Mucosa of gallbladder (tissue), 1 donor: ENCODE measurements at places on chromosomes 1 and 21. TPM values are rescaled to one million over a fixed set of nuclear protein-coding genes. Genes with fewer than 3 reads are reported as not detected.

DNA sequence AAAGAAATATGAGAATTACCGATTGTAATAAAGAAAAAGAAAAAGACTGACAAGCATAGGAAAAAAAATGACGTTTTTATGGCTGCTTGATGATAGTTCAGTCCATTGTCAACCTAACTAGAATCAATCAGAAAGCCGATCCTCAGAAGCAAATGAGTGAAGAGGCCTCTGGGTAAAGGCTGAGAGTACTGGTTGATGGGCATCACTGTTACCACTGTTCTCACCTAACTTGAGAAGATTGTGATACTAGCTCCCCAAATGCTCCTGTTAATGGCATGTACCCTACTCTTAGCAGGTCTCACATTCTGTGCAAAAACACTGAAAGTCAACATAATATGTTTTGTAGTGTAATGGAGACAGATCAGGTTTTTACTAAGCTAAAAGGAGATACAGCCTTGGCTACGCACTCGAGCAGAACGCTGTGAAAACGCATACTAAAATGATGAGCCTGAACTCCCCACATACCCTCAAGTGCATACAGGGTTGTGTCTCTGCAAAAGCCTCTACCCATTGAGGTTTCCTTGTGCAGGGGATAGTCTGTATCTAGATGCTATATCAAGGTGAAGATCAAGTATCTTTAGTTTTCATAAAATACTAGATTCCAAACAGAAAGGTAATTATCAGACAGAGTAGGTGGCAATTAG lies 554.6 kb downstream of the SMYD3 start:
- DNase-seq: no peak

DNA sequence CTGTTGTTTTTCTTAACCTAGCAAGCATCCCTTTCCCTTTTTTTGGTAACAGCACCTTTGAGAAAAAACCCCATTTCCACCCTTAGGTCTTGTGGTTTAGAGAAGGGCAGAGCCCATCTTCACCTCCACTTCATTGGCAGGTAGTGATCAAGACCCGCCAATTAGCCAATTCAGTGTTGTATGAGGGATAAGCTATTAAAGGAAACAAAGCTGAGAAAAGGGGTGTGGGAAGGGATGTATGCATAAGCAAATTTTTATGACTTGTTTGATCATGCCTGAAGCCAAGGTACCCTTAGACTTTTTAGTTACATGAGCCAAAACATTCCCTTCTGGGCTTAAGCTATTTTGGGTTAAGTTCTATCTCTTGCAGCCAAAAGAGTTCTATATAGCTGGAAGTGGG lies 3.6 kb upstream of the ZNF697 start:
- DNase-seq: no peak

- DNase-seq: no peak
Measured at GRCh38 chr1:119159966-119160365, 19.5 kb upstream of the WARS2 start.

- DNase-seq: no peak
Measured at GRCh38 chr1:89911191-89911991, 83.5 kb upstream of the ZNF326 start.

DNA sequence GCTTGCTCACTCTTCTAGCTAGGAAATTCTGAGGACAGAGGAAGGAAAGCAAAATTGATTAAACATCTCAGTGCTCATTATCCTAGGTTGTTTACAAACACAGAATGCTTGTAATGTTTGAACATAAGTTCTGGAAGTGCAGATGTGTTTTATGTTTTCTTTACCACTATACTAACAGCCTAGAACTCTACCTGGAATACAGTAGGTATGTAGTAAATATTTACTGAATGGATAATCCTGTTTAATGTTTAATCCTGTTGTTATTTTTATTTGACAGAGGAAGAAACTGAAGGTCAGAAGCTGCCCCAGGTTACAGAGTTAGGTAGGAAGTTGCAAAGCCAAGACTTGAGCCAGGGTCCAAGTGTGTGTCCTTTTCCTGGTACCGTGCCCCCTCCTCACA lies 6.1 kb downstream of the MTOR start:
- DNase-seq: no peak

DNA sequence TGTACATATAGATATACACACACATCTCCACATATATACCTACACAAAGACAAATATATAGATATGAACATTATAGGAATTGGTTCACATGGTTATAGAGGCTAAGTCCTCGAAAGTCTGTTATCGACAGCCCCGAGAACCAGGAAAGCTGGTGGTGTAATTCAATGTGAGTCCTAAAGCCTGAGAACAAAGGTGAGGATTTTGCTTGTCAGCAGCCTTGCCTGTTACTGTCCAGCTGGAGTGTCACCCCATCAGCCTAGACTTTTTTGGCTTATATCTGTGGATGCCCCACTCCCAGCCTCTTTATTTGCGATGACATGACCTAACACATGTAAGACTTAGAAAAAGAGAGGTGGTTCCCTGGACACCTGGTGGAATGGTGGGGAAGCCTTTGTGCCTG lies 97.0 kb downstream of the GIPC2 start:
- no peak for DNase-seq

DNA sequence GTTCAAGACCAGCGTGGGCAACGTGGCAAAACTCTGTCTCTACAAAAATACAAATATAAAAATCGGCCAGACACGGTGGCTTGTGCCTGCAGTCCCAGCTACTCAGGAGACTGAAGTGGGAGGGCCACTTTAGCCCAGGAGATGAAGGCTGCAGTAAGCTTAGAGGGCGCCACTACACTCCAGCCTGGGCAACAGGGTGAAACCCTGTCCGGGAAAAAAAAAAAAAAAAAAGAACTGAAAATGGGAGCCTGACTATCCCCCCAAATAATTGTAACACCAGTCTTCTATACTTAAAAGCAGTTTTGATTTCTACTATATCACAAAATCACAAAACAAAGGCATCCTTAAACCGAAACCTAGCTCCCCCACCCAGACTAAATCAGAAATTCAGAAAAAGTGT lies 60.3 kb downstream of the CDC42BPA start:
- no peak for DNase-seq

GRCh38 chr1:154329551-154330131 lies 4.3 kb downstream of the ATP8B2 start:
- no peak for DNase-seq

OLFM3 gene
- not detected for total RNA-seq
